ENCODE measurements at places on chromosomes 11 and 22.

- DNase-seq = no peak
Measured at GRCh38 chr11:126578021-126578420, 222.5 kb downstream of the ST3GAL4 start.

DNA sequence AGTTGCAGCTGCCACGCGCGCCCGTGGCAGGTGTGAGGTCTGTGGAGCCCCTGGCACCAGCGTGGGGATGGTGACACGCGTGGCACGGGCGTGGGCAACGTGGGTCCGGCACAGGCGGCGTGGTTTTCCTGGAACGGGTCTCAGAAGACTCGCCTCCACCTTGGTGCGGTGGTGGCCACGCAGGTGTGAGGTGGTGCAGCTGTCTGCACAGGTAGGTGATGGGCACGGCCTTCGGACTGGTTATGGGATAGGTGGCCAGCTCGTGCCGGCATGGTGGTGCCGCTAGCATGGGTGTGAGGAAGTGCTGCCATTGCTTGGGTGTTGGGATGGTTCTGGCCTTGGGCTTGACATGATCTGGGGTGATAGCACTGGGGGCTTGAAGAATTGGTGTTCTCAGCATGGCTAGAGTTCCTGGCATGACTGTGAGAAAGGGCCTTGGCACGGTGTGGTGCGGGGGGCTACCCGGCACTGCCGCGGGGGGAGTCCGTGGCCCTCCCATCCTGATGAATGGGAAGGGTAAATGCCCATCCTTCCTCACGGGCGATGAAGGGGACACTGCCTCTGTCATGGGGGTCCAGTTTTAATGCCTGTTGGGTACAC is 531 bp downstream of the DAGLA start:
- DNase-seq = no peak

GRCh38 chr22:33898121-33898520 is 22.2 kb downstream of the LARGE1 start:
- no peak for DNase-seq

DNA sequence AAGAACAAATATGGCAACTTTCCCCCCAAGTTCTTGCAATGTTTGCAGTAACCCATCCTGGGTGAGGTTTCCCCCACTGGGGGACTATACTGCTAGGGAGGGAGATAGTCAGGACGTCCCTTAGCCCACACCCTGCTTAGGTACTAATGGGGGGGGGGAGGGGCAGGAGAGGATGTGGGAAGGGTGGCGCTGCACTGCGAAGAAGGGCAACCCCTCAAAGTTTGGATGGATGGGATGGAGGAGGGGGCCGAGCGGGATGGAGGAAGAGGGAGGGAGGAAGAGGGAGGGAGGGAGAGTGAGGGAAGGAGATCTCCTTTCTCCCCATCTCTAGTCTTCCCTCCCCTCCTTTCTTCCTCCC is 100.6 kb upstream of the HSD17B12 start:
- DNase-seq = no peak

GRCh38 chr22:41330169-41330568 is 28.8 kb downstream of the ZC3H7B start:
- DNase-seq = no peak

DNA sequence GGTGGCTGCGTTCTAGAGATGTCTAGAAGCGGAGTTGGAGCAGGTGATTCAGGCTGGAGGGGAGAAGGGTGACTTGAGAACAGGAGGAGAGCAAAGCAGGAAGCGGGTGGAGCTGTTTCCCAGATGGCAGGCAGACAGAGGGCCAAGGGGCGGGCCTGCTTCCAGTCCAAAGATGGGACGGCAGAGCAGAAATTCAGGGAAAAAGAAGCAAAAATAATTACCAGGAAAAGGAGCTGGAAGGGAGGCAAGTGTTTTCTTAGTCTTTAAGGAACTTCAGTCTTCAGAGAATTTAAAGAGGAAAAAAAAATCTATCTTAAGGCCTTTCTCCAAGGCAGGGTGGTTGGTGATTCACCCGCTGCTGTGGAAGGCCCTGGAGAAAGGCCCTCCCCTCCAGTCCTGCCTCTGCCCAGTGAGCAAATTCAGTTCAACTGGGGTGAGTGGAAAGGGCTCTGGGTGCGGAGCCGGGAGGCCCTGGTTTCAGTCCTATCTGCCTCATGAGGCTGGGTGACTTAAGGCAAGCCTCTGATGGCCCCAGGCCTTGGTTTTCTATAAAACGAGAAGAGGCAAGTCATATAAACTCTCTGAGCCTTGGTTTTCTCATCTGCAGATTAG is 4.5 kb upstream of the CREB3L1 start:
- DNase-seq = no peak
